ENCODE measurements at places on chromosomes 3 and 15.

GRCh38 chr3:117651246-117651645 is 941.7 kb downstream of the TUSC7 start:
- DNase-seq: no peak

- DNase-seq: no peak
Observed at GRCh38 chr3:12946649-12947316, 105.4 kb upstream of the RPL32 start.

DNA sequence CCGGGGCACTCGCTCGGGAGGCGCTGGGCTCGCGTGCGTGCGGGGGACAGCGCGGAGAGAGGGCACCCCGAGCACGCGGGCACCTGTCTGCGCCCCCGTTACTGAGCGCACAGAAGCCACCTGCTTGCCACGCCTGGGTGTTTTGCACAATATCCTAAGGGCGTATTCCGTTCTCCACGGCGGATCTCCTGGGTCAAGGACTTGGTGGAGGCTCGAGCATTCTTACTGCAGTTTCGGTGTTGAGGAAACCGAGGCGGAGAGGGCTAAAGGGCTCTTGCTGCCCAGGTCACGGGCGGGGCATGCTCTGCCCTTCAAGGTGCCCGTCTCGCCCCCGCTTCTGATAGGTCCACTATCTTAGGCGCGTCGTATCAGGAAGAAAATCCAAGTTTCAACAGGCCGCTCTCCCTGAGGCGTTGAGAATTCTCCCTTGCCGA is 526 bp downstream of the GPD1L start:
- peak; percentile 48 for DNase-seq

DNA sequence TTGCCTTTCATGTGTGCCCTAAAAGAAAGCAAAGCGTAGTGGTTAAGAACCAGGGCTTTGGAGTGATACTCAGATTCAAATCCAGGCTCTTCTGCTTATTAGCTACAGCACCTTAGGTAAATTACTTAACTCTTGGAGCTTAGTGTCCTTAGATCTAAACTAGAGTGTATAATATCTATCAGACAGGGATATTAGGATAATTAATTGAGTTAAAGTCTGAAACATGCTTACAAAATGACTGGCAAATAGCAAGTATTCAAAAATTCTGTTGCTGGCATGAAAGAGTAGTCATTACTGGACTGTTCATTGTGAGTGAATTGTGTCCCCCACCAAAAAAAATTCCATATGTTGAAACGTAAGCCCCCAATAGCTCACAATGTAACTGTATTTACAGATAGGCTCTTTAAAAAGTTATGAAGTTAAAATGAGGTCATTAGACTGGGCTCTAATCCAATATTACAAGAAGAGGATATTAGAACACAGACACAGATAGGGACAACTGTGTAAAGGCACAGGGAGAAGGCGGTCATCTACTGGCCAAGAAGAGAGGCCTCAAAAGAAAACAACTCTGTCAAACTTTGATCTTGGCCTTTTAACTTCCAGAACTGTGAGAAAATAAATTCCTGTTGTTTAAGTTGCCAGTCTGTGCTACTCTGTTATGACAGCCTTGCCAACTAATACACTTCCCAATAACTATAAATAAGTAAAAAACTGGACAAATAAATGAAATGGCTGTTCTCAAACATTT is 60.4 kb upstream of the LRRC3B start:
- DNase-seq: no peak

- peak; percentile 62 for DNase-seq
Observed at GRCh38 chr3:36124118-36124796, 256.0 kb upstream of the STAC start.

GRCh38 chr3:111610612-111611054 is 15.5 kb upstream of the ZBED2 start:
- no peak for DNase-seq

- no peak for DNase-seq
Observed at GRCh38 chr3:13564751-13565560, 16.0 kb downstream of the FBLN2 start.

GRCh38 chr3:126424751-126425150 is 30.0 kb downstream of the CFAP100 start:
- no peak for DNase-seq

- no peak for DNase-seq
Observed at GRCh38 chr15:58549785-58550074, 117.9 kb downstream of the LIPC start.

DNA sequence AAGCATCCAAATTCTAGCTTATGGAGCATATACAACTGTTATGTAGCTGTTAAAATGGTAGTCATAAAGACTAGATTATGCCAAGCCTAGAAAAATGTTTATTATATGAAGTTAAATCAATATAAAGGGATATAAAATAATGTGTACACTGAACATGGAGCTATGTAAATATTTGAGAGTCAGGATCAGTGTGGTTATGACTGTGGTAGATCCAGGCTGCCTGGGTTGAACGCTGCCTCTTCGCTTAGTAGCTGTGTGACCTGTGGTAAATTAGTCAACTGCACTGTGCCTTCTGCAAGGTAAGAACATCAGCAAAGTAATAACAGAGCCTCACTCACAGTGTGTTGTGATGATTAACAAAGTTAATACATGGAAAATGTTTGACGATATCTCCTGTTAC is 212.2 kb downstream of the RBMS3 start:
- DNase-seq: no peak

DNA sequence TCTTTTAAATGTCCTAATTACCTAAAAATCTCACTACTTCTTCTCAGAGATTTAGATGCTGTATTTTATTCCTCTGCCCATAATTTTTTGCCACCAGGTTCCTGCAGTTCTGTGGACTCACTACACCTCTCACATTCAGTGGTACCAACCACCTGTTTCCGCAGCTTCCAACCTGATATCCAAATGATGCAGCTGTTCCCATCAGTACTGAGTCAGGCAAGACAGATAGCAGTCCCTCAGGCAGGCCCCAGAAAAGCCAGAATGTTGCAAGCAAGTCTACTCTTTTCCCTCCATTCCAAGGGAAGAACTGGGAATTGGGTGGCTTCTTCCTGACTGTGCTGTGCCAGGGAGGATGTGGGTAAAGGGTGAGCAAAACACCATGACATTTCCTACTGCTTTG is 39.0 kb downstream of the MNS1 start:
- no peak for DNase-seq
